ENCODE measurements at places on chromosomes 13 and 19.
A peak's percentile ranks its signal among the peaks of the same experiment; 100 is the strongest.

GRCh38 chr19:3178377-3178972, at the start of gene S1PR4:
TSS of gene S1PR4 (plus strand) at chr19:3178769. CDS start at chr19:3178793, 24 bp downstream.
- DNase-seq: no peak

DNA sequence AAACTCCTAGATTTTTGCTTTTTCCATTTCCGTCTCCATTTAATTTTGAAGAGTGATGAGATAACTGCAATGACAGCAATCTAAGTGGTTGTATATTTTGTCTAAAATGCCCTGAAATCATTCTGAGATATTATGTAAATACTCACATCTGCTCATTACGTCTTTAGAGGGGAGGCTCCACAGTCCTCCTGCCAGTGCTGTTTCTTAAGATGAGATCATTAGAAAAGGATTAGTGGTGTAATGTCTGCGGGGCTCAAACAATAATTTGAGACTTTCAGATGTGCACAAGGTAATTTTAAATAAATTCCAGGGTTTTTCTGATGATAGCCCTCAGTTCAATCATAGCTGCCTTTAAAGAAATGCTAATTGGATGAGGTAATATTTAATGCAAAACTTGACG, 437.9 kb downstream of the FOXO1 start:
- no peak for DNase-seq

DNA sequence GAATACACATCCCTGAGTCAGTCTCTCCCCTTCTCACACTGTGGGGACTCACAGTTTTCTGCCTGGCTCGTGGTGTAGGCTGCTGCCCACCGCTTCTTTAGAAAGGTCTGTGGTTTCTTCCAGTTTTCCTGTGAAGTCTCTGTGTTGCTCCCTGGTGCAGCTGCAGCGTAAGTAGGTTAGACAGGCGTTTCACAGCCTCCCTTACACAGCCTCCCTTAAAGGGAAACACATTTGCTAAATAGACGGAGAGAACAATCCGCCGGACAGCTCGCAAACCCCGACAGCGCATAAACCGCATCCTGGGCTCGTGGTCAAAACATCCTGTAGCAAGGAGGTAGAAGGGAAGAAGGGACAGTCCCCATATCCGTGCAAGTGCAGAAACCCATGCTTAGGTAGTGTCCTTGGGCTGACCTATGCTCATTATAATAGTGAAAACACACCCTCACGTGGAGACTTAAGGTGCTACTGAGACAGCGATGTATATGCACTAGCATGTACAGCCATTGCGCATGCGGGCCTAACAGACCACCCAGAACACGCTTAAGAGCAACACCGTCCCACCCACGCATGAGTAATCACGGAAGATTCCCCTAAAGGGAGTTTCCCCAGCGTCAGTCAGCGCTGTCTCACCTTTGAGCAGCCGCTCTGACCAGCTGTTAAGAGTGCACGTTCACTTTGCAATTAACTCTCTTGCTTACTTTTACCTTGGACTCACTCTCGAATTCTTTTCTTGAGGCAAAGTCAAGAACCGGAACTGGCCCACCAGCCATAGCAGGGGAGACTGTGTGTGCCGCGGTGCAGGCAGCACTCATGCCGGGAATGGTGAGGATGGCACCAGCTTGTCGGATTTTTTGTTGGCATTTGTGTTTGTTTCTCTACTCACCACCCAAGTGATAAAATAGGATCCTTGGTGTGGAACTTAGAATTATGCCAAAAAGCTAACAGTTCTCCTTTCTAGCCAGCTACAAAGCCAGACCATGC, 16.6 kb downstream of the SIGLEC8 start:
- no peak for DNase-seq

- DNase-seq: no peak
These were observed 23.6 kb downstream of the TUBA3C start for GRCh38 chr13:19158006-19158405.

DNA sequence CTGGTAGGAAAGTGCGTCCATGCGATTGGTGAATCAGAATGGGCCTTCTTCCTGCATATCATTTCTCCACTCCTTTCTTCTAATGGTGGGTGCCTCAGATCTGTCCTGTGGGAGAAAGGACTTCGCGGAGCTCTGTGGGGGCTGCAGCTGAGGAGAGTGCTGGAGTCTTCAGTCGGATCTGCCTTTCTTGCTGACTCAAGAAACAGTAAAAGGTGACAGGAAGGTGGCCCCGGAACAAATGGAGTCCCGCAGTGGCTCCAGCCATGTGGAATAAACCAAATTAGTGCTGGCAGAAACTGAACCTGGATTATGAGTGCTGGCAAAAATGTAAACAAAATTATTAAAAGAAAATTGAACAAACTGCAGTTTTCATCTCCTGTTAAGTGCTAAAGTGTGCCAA, 15.1 kb upstream of the GAS6 start:
- no peak for DNase-seq

GRCh38 chr13:51343475-51343874, 4.0 kb downstream of the SERPINE3 start:
- DNase-seq: no peak

- DNase-seq: peak; percentile 65
These were observed 165.2 kb downstream of the SHISA2 start for GRCh38 chr13:25886438-25887214.

- DNase-seq: peak; percentile 82
These were observed 39.1 kb upstream of the RNF113B start for GRCh38 chr13:98216135-98216565.

DNA sequence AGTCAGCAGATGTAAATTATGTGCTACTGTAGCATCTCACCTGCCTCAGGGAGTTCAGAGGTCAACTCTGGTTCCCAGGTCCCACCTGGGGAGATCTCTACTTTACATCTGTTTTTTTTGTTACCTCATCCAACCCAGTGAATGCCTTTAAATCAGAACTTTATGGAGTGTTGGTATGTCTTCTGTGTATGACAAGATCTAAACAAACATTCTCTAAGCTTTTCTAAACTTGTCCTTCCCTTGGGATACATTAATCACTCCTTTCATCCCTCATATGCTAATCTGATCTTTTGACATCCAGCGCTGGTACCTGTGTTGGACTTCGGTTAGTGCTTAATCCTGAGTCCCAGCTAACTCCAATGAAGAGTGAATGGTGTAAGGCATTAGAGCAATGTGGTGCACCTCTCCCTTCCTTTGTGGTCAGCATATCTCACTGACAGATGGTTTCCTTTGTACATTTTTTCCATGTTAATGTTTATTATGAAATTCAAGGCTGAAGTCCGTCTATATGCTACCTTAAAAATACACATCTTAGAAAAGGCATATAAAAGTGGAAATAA, 213.4 kb downstream of the ABCC4 start:
- DNase-seq: peak; percentile 23

DNA sequence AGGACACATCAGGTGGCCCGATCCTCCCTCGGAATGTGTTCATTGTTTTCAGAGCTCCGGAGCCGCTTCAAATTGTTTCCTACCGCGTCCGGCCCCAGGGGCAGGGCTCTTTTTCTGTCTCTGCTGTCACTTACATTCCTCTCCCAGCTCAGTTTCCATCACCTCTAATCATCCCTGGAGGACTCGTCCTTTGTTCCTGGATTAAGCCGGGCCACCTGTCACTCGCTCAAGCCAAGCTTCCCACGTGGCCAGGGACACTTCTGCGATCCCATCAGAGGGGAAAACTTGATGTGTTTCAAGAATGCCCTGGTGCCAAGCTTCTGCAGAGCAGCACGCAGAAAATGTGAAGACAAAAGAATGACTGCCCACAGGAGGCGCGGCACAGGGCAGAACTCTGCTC, 13.5 kb downstream of the IL17D start:
- DNase-seq: no peak

DNA sequence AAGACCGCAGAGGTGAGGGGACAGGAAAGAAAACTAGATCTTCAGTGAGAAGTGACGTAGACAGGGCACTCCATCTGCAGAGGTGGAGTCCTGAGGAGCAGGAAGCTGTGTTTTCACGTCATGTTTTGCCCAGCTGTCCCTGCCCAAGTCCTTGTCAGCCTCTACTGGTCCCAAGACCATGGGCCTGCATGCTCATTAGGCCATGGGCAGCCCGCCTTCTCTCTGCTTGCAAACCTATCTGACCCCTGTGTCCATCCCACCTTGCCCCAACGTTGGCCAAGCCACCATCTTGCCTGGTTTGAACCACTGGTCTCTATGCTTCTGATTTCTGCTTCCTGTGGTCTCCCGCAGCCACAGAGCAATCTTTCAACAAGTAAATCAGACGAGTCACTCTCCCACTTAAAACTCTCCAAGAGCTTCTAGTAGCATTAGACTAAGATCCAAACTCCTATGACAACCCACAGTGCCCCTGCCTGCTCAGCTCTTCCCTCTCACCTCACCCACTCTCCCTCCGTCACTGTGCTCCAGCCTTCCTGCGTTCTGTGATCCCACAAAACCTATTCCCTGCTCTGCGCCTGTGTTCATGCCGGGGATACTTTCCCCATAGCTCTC, 18.6 kb upstream of the CCNE1 start:
- DNase-seq: no peak

DNA sequence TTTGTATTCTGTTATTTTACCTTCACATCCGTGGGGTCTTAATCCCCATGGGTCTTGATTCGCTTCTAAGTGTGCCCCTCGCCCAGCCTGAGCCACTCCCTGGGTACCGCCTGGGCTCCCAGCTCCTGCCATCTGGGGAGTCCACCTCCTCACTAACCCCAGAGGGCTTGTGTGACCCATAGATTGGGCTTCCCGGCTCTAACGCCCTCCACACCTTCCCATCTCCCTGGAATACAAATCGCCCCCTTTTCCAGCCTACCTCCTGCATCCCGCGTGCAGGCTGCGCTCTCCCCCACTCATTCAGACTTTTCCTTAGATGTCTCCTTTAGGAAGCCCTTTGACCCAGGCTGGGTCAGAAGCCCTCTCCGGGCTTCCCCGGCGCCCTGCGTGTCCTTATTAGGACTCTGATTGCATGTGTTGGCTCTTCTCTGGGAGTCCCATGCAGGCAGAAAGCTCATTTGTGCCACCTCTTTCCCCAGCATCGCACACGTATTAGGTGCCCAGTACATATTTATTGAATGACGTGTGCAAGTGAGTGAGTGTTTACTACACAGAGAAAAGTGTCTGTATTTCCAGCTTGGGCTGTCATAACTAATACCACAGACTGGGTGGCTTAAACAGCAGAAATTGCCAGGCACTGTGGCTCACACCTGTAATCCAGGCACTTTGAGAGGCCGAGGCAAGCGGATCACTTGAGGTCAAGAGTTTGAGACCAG, 757 bp downstream of the CCDC124 start:
- no peak for DNase-seq

- DNase-seq: no peak
These were observed 5.9 kb upstream of the SAMD1 start for GRCh38 chr19:14096272-14096992.

DNA sequence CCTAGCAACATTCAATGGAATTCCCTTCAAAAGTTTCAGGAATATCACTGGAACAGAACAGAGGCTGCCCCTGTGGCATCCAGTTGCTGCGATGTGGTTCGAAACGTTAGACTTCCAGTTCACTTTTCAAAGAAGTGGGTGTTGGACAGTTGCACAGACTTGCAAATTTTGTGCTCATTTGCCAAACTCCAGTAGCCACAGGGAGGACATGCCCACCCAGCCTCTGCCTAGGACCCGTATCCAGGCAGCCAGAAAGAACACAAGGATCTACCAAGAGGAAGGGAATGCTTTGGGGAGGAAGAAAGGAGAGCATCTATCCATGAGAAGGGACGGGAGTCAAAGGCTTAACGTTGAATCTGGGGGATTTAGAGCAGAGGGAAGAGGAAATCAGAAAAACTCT, at the start of gene METTL21C:
Gene METTL21C, minus strand, starts transcription at position 108 of the 400 bp plus-strand sequence. CDS start 546 bp downstream, outside the sequence.
- no peak for DNase-seq

GRCh38 chr13:24854311-24854710, 90.3 kb downstream of the RNF17 start:
- DNase-seq: no peak

- no peak for DNase-seq
These were observed 26.2 kb downstream of the RAP2A start for GRCh38 chr13:97460004-97460775.

GRCh38 chr13:113786262-113786841, 27.3 kb downstream of the TMEM255B start:
- DNase-seq: no peak

GRCh38 chr13:50587115-50587514, 256.4 kb downstream of the DLEU7 start:
- no peak for DNase-seq

GRCh38 chr13:91346850-91347201, 661 bp upstream of the MIR17HG start:
- DNase-seq: no peak

DNA sequence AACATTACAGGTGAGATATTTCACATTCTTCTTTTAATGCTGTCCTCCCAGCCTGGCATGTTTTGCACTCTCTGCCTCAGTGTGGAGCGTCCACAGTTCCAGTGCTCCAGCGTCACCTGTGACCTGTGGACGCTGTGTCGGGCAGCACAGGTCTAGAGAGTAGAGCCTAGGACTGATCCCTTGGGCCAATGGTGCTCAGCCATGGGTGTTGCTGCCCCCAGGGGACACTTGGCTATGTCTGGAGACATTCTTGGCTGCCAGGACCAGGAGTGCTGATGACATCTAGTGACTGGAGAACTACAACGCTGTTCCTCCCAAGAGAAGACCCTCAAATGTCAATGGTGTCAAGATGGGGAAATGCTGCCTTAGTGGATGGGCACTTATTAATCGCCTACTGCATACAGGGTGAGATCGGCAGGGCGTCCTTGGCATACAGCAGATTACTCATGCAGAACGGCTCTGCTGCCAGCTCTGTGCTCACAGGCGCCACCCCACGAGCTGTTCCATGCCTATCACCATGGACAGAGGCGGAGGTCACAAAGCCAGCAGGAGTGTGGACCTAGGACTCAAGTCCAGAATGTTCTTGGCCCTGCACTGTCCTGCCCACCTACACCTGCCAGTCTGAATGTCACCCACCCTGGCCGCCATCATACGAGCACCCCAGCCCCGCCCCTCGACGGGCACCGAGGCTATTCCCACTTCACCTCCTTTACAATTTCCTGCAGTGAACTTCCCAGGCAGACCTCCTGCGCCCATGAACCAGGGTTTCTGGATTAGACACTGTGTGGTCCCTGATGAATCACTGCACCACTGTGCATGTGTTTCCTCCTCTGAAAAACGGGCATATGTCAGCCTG, 13.9 kb upstream of the MADCAM1 start:
- DNase-seq: no peak

- no peak for DNase-seq
These were observed 364.9 kb downstream of the OXGR1 start for GRCh38 chr13:96629331-96629730.

DNA sequence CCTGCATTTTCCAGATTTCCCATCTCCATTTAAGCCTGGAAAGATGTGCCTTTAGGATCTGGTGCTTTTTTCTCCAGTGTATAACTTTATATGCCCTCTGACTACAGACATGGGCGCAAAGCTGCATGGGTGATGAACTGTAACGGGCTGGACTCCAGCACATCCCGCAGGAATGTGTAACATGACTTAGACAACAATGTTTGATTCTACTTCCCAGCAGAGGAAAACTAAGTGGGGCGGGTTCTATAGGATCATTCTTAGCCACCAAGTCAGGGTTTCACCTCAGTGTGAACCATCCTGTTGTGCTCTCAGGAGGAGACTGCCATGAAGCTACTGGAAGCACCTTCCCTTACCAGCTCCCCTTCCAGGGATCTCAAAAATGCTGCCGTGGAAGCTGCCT, 93.2 kb upstream of the SERP2 start:
- no peak for DNase-seq

GRCh38 chr19:43504426-43505185, at the start of gene PHLDB3:
TSS of gene PHLDB3 (minus strand) at chr19:43504746. CDS start at chr19:43504118, 628 bp downstream.
- no peak for DNase-seq

GRCh38 chr19:47490847-47491246, 6.8 kb upstream of the KPTN start:
- DNase-seq: no peak
